ENCODE measurements at places on chromosomes 3 and 15.

DNA sequence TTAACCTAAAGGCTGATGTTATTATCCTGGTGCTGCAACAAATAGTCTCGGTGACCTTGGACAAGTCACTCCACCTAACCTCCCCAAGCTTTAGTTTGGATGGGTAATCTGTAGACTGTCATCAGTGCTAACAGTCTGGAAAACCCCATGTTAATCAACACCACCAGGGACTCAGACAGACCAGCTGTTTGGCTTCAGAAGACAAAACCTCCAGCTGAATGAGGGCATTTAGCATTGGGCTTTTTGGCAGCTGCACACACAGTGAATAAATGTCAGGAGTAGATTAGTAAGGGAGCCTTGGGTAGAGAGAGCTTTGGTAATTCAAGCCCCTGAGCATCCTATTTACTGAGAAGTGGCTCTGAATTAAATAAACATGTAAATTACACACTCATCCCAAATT lies 24.9 kb upstream of the C3orf80 start:
- no peak for DNase-seq

GRCh38 chr3:23894254-23895061 lies 22.3 kb downstream of the NKIRAS1 start:
- DNase-seq: no peak

GRCh38 chr3:143476965-143477640 lies 357.5 kb downstream of the CHST2 start:
- no peak for DNase-seq

- DNase-seq: no peak
Measured at GRCh38 chr3:39105687-39106063, 1.8 kb downstream of the GORASP1 start.

- DNase-seq: no peak
Measured at GRCh38 chr15:29799859-29800258, 22.4 kb downstream of the TJP1 start.

- DNase-seq: no peak
Measured at GRCh38 chr3:52188556-52188955, 9.4 kb upstream of the ALAS1 start.

DNA sequence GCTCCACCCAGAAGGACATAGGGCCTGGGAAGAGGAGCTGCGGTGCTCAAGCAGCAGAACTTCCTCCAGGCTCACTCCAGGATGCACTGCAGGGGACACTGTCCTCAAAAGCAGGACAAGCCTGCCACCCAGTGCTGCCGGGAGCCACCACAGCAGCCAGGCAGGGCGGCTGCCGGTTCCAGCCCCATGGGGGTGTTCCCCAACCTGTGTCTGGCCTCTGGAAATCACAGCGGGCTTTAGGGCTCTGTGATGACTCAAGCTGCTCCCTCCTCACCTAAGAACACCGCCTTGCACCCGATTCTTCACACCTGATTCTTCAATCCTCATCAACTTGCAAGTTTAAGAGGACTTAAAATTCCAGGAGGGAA lies 71.9 kb upstream of the SLC6A11 start:
- no peak for DNase-seq

DNA sequence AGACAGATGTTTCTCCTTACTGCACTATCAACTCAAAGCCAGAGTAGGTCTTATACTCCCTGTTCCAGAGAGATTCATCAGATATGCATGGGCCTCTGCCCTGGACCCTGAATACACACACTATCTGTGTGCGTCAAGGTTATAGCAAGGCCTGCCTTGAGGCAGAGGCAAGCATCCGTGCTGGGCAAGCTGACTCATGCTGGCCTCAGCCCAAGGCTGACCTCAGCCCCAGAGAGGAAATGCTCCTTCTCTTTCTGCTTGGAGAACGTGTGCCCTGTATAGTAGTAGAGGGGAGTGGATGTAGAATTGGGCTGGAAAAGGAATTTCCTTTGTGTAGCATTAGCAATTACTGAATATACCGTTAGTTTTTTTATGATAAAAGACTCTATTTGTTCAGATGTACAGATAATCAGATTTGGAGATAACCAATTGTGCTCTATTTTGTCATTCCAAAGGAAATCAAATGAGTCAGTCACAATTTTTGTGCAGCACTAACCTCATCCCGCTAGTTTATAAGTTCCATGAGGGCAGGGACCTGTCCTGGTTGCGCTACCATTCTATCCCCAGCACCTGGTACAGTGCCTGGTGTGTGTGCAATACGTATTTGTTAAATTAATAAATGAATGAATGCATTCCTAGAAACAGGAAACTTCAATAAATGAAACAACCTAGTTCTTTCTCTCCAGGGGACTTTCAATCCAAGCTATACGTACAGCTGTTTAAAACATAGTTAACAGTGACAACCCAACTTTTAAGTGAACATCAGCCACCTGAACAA lies 13.3 kb upstream of the PAQR9 start:
- DNase-seq: no peak

- no peak for DNase-seq
Measured at GRCh38 chr15:41656188-41656587, 4.0 kb upstream of the MGA start.

GRCh38 chr3:149462581-149463011 lies 11.9 kb upstream of the TM4SF4 start:
- no peak for DNase-seq

- DNase-seq: no peak
Measured at GRCh38 chr3:159645874-159646273, 342.8 kb upstream of the IL12A start.

- DNase-seq: no peak
Measured at GRCh38 chr15:47553947-47554346, 163.4 kb upstream of the SEMA6D start.

GRCh38 chr3:107892955-107893624 lies 197.7 kb downstream of the CD47 start:
- DNase-seq: no peak

- no peak for DNase-seq
Measured at GRCh38 chr3:143975554-143976152, 4.0 kb downstream of the DIPK2A start.

- DNase-seq: no peak
Measured at GRCh38 chr3:182948305-182948704, 32.0 kb downstream of the DCUN1D1 start.

- no peak for DNase-seq
Measured at GRCh38 chr3:113264283-113265131, 53.1 kb downstream of the BOC start.

- DNase-seq: no peak
Measured at GRCh38 chr15:38871638-38872037, 307.0 kb upstream of the RASGRP1 start.

- DNase-seq: no peak
Measured at GRCh38 chr3:87354398-87354797, 78.0 kb upstream of the POU1F1 start.

DNA sequence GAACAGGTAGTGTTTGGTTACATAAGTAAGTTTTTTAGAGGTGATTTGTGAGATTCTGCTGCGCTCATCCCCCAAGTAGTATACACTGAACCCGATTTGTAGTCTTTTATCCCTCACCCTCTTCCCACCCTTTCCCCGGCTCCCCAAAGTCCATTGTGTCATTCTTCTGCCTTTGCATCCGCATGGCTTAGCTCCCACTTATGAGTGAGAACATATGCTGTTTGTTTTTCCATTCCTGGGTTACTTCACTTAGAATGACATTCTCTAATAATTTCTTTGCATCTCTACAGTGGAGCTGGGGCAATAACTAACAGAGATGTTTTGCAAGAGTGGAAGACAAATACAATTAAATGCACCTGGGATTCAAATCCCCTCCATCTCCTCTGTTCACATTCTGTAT lies 93.2 kb downstream of the TP63 start:
- DNase-seq: no peak

GRCh38 chr3:184629555-184630160 lies 68.1 kb downstream of the EPHB3 start:
- no peak for DNase-seq

DNA sequence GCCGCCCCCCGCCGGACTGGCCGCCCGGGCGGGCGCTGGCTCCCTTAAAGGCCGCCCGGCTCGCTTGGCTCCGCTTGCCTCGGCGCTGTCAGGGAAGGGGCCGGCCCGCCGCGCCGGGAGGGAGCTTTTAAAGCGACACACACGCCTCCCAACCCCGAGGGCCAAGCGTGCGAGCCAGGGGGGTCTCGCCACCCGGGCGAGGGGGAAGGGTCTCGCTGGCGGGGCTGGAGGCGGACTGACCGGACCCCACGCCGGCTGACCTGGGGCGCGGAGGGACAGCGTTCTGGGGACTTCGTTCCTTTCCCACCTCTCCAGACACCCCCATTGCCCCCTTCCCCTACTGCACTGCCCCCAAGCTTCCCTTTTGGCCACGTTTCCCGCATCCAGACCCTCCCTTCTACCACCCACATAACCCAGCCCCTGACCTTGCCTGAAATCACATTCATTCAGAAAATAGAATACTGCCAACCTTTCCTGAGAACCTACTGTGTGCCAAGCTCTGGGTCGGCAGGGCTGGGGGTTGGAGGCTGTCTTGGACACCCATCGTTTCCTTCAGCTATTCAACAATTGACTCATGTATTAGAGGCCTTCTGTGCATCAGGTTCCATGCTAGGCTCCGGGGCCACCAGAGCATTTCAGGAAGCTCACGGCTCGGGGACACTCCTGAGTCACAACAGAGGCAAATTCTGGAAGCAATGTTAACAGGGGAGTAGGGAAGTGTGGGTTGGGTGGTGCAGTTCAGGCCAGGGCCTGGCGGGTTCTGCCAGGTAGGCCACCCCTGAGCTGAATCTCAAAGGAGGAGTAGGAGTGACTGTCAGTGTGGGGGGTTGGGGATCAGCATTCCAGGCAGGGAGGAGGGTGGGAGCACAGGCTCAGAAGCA lies at the start of gene INSYN1:
TSS of gene INSYN1 (minus strand) at position 102 of the 881 bp plus-strand sequence. CDS start 2,221 bp downstream, outside the sequence.
- DNase-seq: no peak

DNA sequence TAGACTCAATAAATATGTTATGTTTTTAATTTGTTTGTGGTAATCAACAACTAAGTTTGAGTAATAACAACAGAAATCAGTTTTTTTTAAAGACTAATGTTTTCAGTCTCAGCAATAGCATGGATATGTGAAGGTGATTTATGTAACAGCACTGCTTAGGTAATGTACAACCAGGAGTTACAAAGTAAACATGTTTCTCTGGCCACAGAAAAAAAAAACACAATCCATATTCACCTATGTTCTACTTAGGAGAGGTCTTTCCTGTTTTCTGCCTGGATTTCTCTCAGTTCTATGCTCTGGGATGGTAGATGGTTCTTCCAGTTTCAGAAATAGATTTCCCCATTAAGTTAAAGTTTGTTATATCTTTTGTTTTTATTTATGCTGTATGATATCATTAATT lies 579.4 kb downstream of the SI start:
- DNase-seq: no peak

DNA sequence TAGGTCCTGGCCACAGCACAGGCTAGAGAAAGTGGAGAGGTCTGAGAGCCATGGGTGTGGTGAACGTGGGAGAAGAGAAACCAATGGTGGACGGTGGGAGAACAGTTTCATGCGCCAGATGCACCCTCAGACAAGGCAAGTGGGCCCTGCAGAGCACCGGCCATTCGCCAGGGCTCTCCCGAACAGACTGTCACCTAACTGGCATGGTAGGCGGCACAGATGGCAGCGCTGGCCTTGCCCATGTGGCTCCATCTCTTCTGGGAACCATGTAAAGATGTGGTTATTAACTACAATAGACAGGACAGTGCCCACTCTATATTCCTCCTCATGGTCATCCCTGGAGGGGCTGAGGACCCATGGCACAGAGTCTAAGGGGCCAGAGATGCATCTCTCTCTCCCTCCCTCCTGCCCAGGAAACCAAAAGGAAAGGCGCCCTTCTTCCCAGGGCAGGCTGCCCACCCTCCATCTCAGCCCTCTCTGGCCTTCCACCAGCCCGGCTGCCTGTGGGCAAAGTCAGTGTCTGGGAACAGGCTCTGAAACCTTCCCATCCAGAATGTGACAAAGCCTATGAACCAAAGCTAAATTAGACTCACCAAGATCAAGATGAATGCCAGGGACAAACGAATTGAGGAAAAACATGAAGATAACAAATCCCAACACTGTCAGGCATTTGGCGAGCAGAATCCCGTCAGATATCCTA lies 147.8 kb downstream of the OCA2 start:
- no peak for DNase-seq

GRCh38 chr3:156561533-156561932 lies 6.6 kb upstream of the SSR3 start:
- DNase-seq: no peak

DNA sequence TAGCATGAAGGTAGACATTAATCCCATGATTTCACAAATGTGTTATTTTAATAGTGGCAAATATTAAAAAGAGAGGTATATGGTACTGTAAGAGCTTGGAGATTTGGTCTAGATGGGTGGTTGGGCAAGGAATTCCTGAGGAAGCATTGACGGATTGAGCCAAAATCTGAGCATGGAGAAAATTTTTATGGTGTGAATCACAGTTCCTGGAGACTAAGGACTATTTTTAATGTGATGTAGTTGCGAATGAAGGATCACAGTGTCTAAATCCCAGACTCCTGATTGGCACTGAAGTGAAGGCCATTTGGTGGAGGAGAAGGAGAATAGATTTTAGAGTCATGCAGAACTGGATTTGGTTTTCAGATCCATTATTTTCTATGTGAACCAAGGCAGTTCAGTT lies 188.7 kb upstream of the FEZF2 start:
- no peak for DNase-seq

- no peak for DNase-seq
Measured at GRCh38 chr3:65439641-65440284, 599.0 kb downstream of the MAGI1 start.

DNA sequence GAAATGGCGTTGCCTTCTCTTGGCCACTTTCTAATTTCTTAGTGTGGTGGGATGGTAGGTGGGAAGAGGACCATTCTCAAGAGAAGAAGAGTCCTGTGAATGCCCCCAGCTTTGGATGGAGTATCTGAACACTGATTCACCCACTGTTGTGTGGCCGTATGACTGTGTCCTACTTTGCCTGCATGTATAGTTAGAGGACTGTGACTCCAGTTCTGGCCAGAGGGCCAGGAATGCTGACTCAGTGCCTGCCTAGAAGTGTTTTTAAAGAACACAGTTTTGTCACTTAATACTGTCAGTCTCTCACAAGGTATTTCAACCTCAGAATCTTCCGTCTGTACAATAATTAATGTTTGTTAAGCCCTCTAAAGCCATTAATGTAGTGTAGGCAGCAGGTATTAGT lies 2.1 kb downstream of the SEC61A1 start:
- no peak for DNase-seq

- no peak for DNase-seq
Measured at GRCh38 chr15:54576298-54576935, 598.2 kb downstream of the UNC13C start.

GRCh38 chr3:37308247-37308646 lies 133.9 kb upstream of the LRRFIP2 start:
- DNase-seq: no peak

- no peak for DNase-seq
Measured at GRCh38 chr3:182490596-182491491, 302.5 kb upstream of the ATP11B start.
